ENCODE measurements at places on chromosomes 5 and 9.

- H3K4me3 ChIP-seq, result no peak overlapping the region
- H3K36me3 ChIP-seq, result no peaks in the 10 kb centered on the region
- DNase-seq, result no peak
- no peaks in the 10 kb centered on the region for H3K4me1 ChIP-seq
- H3K27me3 ChIP-seq, result no peaks in the 10 kb centered on the region
Measured at GRCh38 chr5:124459984-124460383, 286.5 kb downstream of the ZNF608 start.

- H3K27me3 ChIP-seq, result peaks cover 60% of the 10 kb centered on the region
- H3K4me1 ChIP-seq, result no peaks in the 10 kb centered on the region
Measured at GRCh38 chr5:1392801-1393565, 48.1 kb upstream of the CLPTM1L start.

GRCh38 chr5:34657274-34657921 lies 1.3 kb downstream of the RAI14 start:
- H3K27me3 ChIP-seq, result peaks cover 51% of the 10 kb centered on the region
- peaks cover 16% of the 10 kb centered on the region for H3K4me1 ChIP-seq
- H3K4me3 ChIP-seq, result peak overlapping the region; percentile 96
- peaks cover 7% of the 10 kb centered on the region for H3K36me3 ChIP-seq

- peaks cover 19% of the 10 kb centered on the region for H3K4me1 ChIP-seq
- no peaks in the 10 kb centered on the region for H3K27me3 ChIP-seq
- DNase-seq, result no peak
- H3K4me3 ChIP-seq, result no peak overlapping the region
Measured at GRCh38 chr9:5586391-5586802, 42.5 kb upstream of the RIC1 start.

DNA sequence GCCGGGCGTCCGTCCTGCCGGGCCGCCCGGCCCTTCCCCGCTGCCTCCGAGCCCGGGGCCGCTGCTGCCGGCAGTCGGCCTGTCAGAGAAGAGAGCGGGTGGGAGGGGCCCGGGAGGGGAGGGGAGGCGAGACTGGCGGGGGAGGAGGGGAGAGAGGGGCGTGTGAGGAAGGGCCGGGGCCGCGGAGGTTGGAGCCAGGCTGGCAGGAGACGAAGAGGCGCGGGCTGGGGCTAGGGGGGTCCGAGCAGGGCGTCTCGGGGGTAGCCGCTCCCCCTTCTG lies 570 bp downstream of the CREBRF start:
- peaks cover 6% of the 10 kb centered on the region for H3K27me3 ChIP-seq
- H3K4me3 ChIP-seq, result peak overlapping the region; percentile 91

- H3K27me3 ChIP-seq, result no peaks in the 10 kb centered on the region
- H3K36me3 ChIP-seq, result no peaks in the 10 kb centered on the region
- H3K4me1 ChIP-seq, result no peaks in the 10 kb centered on the region
- H3K4me3 ChIP-seq, result no peak overlapping the region
- no peak overlapping the region for H3K27ac ChIP-seq
- DNase-seq, result no peak
Measured at GRCh38 chr9:110835404-110835803, 166.8 kb downstream of the MUSK start.

DNA sequence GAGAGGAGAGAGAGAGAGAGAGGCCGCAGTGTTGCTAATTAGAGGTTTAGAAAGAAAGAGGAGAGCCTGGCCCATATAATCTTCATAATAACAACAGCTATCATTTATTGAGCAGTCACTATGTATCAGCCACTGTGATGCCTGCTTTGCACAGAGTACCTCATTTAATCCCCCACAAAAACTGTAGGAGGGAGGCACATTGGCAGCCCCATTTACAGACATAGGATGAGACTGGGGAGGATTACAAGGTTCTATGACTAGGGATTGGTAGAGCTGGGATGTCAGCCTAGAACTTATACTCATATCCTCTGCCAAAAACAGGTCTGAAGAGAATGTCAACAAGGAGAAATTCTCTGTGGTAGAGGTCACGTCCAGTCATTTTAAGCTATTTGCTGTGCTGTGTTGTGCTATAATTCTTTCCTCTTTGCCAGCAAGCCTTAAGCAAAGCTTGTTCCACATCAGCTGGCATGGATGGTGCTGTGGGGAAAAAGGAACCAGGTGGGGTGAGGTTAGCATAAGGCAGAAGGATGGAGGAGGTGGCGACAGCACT lies 6.7 kb upstream of the GCNT4 start:
- H3K27ac ChIP-seq, result no peak overlapping the region
- peaks cover 7% of the 10 kb centered on the region for H3K36me3 ChIP-seq
- peaks cover 17% of the 10 kb centered on the region for H3K4me1 ChIP-seq
- DNase-seq, result no peak
- no peak overlapping the region for H3K4me3 ChIP-seq
- H3K27me3 ChIP-seq, result peaks cover 9% of the 10 kb centered on the region

DNA sequence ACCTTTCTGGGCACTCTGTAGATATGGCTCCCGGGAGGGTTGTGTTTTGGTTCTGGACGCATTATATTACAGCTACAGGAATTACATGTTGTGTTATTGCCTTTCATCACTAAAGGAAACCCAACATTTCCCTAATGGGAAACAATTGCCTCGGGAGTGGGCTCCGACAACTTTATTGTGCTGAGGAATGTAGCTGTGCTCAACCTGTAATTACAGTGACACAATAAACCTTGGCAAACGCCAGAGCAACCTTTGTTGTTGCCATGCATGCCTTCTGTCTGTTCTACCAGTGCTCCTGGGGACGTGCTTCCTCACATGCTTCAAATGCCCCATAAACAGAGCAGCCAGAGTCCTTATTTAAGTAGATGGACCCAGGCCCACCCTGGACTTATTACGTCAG lies 182.4 kb downstream of the DIRAS2 start:
- H3K27me3 ChIP-seq, result peaks cover 9% of the 10 kb centered on the region
- H3K4me1 ChIP-seq, result no peaks in the 10 kb centered on the region
- H3K4me3 ChIP-seq, result no peak overlapping the region
- H3K27ac ChIP-seq, result no peak overlapping the region
- no peaks in the 10 kb centered on the region for H3K36me3 ChIP-seq

- no peak overlapping the region for H3K4me3 ChIP-seq
- no peaks in the 10 kb centered on the region for H3K4me1 ChIP-seq
- DNase-seq, result no peak
- peaks cover 33% of the 10 kb centered on the region for H3K27me3 ChIP-seq
- H3K27ac ChIP-seq, result no peak overlapping the region
- H3K36me3 ChIP-seq, result no peaks in the 10 kb centered on the region
Measured at GRCh38 chr9:86703346-86703745, 244.0 kb downstream of the GAS1 start.

GRCh38 chr5:68335075-68335474 lies 119.5 kb downstream of the PIK3R1 start:
- DNase-seq, result no peak
- H3K4me1 ChIP-seq, result no peaks in the 10 kb centered on the region
- H3K36me3 ChIP-seq, result no peaks in the 10 kb centered on the region

GRCh38 chr9:132546148-132547051 lies 36.0 kb upstream of the BARHL1 start:
- no peaks in the 10 kb centered on the region for H3K36me3 ChIP-seq
- H3K4me1 ChIP-seq, result no peaks in the 10 kb centered on the region
- H3K27ac ChIP-seq, result no peak overlapping the region
- H3K27me3 ChIP-seq, result peaks cover 29% of the 10 kb centered on the region
- DNase-seq, result no peak

DNA sequence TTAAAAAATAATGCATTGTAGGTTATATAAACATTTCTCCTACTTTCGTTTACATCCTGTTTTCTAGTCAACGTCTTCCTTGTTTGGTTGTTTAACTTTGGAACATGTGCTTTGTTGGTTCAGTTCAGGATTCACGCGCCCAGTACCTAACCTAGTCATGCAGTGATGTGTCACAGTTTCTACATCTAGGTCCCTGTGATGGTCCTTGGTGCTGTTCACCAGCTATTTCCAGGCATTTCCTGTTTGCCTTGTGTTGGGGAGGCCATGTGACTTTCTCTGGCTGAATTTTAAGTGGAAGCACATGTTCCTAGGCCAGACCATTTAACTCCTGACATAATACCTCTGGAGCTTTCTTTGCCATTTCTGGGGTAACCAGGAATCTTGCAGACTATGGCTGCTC lies 292.3 kb downstream of the SMARCA2 start:
- no peaks in the 10 kb centered on the region for H3K36me3 ChIP-seq
- no peak overlapping the region for H3K27ac ChIP-seq
- H3K4me1 ChIP-seq, result no peaks in the 10 kb centered on the region
- DNase-seq, result no peak

- peaks cover 45% of the 10 kb centered on the region for H3K27me3 ChIP-seq
- DNase-seq, result no peak
- H3K4me3 ChIP-seq, result peak within 1 kb of the TSS; percentile 89
- H3K36me3 ChIP-seq, result peaks cover 4% of the 10 kb centered on the region
Measured at GRCh38 chr5:34656001-34656699, at the start of gene RAI14. Gene RAI14 (plus strand): TSS chr5:34656328. CDS start chr5:34686920, 30,592 bp downstream.

DNA sequence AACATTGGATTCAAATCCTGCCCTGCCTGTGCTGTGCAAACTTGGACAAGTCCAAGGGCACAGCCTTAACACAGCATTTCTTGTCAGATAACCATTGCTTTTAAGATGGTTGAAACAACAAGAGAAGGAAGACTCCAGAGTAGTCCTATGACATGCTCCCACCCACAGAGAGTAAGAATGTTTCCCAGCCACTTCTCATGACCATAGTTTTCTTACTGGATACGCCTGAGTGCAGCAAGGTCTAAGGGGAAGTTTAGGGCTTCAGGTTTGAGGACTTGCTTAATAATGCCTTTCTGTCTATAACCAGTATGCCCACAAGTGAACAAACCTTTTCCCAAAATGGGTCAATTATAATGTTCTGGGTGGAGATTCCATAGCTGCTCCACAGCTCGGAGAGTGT lies 126.4 kb downstream of the SLF1 start:
- H3K4me1 ChIP-seq, result no peaks in the 10 kb centered on the region
- H3K27me3 ChIP-seq, result peaks cover 15% of the 10 kb centered on the region
- H3K4me3 ChIP-seq, result no peak overlapping the region
- no peak overlapping the region for H3K27ac ChIP-seq
- H3K36me3 ChIP-seq, result no peaks in the 10 kb centered on the region

- H3K4me3 ChIP-seq, result no peak overlapping the region
- peaks cover 5% of the 10 kb centered on the region for H3K4me1 ChIP-seq
- DNase-seq, result no peak
- H3K27me3 ChIP-seq, result no peaks in the 10 kb centered on the region
- H3K27ac ChIP-seq, result no peak overlapping the region
Measured at GRCh38 chr5:119166026-119166425, 95.1 kb downstream of the DMXL1 start.

DNA sequence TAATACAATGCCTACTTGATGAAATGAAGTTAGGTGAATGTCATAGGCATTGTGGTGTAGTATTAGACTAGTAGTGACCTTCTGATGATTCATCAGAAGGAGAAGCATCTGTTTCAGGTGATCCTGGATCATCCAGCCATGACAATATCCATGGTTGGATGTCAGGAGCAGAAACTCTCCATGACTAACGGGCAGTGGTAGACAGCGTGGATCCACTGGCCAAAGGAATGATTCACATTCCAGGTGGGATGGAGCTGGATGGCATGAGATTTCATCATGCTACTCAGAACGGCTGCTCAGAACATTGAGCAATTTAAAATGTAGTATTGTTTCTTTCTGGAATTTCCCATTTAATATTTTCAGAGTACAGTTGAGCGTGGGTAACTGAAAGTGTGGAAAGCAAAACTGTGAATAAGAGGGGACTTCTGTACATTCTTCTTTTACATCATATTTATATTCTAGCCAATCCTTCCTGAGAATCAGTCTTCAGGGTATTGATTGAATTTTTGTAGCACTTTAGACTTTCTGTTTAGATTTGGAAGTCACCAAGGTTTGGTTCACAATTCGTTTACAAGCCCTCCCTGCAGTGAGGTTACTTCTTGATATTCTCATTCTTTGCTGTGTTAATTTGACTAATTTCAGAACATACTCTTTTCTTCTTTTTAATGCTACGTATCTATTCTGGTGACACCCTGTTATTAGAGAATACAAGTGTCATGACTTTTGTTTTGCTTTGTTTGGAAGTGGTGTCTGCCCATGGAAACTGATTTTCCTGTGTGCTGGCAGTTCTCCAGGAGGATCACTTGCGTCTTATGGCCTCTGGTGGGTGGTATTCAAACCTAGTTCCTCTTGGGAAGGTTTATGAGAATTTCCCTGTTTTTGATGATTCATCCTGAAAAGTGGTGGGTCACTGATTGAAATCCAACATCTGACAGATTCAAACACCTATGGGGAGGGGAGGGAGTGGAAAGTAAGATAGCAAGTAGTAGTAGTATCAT lies 12.2 kb upstream of the CLINT1 start:
- H3K27ac ChIP-seq, result no peak overlapping the region
- no peak for DNase-seq
- no peak overlapping the region for H3K4me3 ChIP-seq
- peaks cover 4% of the 10 kb centered on the region for H3K4me1 ChIP-seq

- no peak for DNase-seq
- H3K4me1 ChIP-seq, result peaks cover 7% of the 10 kb centered on the region
- H3K27ac ChIP-seq, result no peak overlapping the region
- no peaks in the 10 kb centered on the region for H3K27me3 ChIP-seq
- peaks cover 9% of the 10 kb centered on the region for H3K36me3 ChIP-seq
Measured at GRCh38 chr9:129109537-129109903, 1.1 kb downstream of the CRAT start.

DNA sequence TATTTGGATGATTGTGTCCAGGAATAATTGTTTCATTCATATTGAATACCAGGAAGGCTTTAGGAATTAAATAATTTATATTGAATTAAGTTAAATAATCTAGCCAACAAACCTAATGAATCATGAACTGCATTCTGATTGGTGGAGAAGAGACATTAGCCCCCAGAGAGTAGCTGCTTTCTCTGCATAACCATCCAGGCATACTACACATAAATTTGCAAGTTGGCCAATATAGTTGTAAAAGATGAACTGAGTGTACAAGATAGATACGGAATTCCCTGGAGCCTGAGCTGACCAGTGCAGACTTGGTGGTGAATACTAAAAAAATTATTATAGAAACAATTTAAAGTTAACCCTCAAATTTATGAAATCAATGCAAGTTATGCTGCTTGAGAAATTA lies 311.8 kb upstream of the KIF2A start:
- DNase-seq, result no peak
- no peaks in the 10 kb centered on the region for H3K36me3 ChIP-seq
- H3K27me3 ChIP-seq, result no peaks in the 10 kb centered on the region
- no peak overlapping the region for H3K27ac ChIP-seq
- no peak overlapping the region for H3K4me3 ChIP-seq

- no peaks in the 10 kb centered on the region for H3K27me3 ChIP-seq
- H3K4me1 ChIP-seq, result no peaks in the 10 kb centered on the region
- H3K27ac ChIP-seq, result no peak overlapping the region
- no peak for DNase-seq
Measured at GRCh38 chr5:94276751-94277150, 341.7 kb downstream of the KIAA0825 start.

DNA sequence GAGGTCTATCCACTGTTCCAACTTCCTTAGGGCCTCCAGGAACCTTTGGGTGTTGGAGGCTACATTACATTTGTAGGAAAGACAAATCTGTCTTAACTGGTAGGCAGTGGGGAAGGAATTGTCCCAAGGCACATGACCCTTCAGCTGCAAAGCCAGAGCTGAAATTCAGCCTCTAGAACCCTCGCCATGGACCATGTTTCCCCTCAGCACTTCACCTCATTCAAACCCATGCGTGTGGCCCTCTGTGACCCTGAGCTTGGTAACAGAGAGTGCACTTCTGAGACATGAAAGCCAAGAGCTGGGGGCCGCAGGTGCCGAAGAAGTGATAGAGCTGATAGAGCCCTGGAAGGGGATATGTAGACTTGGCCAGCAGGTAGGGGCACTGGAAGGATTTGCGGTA lies 17.2 kb downstream of the TNFSF8 start:
- H3K36me3 ChIP-seq, result peaks cover 27% of the 10 kb centered on the region
- H3K4me3 ChIP-seq, result no peak overlapping the region
- H3K4me1 ChIP-seq, result peaks cover 51% of the 10 kb centered on the region
- no peak for DNase-seq
